Left ventricle myocardium superior (tissue), 1 donor: ENCODE measurements at places on chromosomes 2 and 18.
A peak's percentile ranks its signal among the peaks of the same experiment; 100 is the strongest.

GRCh38 chr18:50231621-50232020 is 34.7 kb downstream of the CFAP53 start:
- DNase-seq, result no peak

GRCh38 chr2:126843081-126843480 is 55.6 kb upstream of the TEX51 start:
- DNase-seq, result no peak

DNA sequence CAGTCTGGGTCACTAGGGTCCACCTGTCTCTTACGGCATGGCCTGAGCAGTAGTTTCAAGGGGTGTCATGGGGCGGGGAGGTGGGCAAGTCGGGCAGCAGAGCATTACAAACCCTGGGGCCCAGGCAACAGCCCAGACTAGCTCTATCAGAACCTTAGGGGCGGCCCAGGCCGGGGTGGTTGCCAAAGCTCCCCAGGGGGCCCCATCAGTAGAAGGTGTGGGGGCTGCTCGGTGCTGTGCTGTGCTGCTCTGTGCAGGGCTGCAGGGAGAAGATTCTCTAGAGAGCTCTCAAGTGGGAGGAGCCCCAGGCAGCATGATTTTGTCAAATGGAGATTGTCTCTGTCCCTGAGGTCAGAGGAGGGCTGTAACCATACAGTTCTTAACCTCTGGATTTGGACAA is 36.4 kb upstream of the SLC14A1 start:
- DNase-seq, result no peak

DNA sequence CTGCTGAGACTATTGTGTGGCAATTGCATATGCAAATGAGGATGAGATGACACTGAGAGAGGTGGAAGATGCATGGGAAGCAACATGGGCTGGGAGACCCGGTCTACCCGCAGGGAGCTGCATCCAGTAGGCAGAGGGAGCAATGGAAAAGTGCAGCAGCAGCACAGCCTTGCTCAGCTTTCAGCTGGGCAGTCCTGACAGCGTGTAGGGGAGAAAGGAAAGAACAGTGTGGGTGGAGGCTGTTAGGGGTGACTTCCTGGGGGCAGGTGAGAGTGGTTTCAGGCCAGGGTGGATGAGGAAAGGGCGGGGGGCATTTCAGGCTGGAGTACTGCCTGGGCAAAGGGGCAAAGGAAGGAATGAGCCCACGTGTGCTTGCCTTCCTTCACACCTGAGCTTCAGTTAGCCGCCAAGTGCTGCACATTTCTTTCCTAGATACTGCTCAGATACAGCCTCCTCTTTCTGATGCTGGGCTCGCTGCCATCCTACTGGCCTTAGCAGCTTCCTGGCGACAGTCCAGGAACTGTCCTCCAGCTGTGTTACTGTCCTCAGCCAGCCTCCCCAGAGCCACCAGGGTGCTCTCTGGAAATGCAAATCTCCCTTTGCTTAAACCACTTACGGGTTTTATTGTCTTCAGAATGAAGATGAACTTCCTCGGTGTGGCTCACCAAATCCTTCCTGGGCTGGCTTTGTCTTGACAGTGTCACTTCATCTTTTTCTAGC is 276.3 kb downstream of the TSN start:
- peak; percentile 51 for DNase-seq

DNA sequence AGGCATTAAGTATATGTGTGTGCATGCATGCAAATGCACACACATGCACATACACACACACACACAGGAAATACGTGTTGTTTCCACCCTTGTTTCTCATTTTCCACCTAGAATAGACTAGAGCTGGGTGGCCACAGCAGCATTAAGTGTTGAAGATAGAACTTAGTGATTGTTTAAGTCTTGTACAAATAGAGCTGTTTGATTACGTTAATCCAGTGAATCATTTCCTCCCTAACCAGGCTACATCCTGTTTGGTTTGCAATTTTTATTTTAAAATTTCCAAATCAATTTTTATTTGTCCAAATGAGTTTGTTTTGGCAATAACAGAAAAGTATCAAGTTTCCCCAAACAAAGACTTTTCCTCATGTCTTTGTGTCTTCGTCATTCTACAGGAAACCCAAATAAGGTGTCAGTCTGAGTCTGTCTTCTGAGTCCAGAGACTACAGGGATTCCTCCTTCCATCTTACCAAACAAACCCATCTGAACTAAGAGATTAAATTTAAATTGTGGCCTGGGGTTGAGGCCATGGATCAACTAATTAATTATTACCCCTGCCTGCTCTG is 74.6 kb upstream of the GALNT5 start:
- no peak for DNase-seq
